Stimulated activated CD8-positive, alpha-beta memory T cell treated with anti-CD3 and anti-CD28 coated beads, Interleukin-15, amount 100 ng/mL, for 4 hours (primary cell): ENCODE measurements at places on chromosomes 2 and 18.
A peak's percentile ranks its signal among the peaks of the same experiment; 100 is the strongest.

DNA sequence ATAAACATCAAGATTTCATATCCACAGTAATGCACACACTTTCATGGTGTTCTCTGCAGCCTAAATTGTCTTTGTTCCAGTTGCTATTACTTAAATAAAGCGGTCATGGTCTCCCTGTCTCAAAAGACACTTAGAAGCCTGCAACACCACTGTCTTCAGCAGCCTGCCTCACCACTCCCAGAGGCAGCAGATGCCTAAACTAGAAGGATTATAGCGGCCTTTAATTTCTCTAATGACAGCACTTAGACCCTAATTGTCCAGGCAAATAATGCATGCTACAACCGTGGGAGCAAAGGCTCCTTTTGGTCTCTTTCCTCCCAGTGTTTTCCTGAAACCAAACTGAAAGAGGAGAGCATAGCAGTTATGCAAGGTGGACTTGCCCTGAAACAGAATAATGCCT lies 248.8 kb upstream of the SLC39A10 start:
- no peak for DNase-seq

- no peak for DNase-seq
Measured at GRCh38 chr2:151049746-151050145, 211.9 kb downstream of the RBM43 start.

- no peak for DNase-seq
Measured at GRCh38 chr2:59706729-59707128, 846.7 kb downstream of the BCL11A start.

DNA sequence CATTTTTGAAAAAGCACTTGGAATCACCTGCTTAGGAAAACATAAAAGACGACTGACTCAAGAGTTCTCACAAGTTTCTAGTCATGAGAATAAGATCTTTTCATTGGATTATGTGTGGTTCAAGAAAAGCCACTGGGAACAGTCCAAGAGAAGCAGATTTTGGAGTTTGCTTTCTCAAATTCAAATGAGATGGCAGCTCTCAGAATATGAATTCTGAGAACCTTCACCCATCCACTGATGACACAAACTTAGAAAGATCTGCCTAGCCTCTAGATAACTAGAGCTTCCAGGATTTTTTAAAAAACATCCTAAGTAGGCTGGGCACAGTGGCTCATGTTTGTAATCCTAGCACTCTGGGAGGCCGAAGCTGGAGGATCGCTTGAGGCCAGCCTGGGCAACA lies 26.8 kb downstream of the MEX3C start:
- DNase-seq: no peak

GRCh38 chr18:48975817-48976649 lies 25.3 kb upstream of the SMAD7 start:
- DNase-seq: peak; percentile 49

DNA sequence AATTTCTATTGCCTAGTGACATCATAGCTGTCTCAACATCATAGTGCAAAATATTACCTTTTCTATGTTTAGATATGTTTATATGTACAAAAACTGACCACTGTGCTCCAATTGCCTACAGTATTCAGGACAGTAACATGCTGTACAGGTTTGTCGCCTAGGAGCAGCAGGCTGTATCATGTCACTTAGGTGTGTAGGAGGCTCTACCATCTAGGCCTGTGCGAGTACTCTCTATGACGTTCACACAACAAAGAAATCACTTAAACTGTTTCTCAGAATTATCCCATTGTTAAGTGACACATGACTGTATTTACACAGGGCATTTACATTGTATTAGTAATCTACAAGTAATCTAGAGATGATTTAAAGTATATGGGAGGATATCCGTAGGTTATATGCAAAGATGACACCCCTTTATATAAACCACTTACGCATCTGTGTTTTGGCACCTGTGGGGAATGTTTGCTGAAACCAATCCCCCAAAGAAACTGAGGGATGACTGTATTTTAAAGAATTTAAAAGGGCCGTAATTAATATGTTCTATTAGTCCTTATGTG lies 24.7 kb downstream of the IL1R2 start:
- DNase-seq: no peak

- DNase-seq: peak; percentile 62
Measured at GRCh38 chr18:9914584-9915290, 921 bp downstream of the VAPA start.

DNA sequence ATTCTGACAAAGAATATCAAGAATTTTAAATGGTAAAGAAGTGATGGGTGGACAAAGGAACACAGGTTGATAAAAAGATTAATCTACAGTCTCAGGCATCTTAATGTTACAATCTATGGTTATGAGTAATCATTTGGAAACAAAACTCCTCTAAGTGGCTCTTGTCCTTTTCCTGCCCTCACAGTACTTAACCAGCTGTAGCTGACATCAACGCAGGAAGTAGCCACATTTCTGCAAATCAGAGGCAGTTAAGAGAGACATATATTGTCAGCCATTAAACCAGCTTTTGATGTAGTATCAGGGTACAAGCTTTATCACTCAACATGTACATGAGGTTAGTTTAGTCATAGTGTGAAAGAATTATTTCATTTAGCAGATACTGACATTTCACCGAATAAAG lies 244.6 kb downstream of the NR4A2 start:
- no peak for DNase-seq

DNA sequence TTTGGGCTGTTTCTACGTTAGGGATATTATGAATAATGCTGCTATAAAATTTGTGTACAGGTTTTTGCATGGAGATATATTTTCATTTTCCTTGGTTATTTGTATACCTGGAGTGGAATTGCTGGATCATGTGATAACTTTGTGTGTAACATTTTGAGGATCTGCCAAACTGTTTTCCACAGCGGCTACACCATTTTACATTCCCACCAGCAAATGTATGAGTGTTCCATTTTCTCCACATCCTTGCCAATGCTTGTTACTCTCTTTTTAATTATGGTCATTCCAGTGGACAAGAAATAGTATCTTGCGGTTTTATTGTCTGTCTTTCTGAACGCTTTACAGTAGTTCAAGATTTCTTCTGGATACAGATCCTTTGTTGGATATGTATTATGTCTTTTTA lies 13.6 kb downstream of the GORASP2 start:
- DNase-seq: no peak

GRCh38 chr2:136255648-136256461 lies 137.9 kb upstream of the CXCR4 start:
- no peak for DNase-seq

GRCh38 chr2:11891028-11891427 lies 144.6 kb downstream of the LPIN1 start:
- no peak for DNase-seq

DNA sequence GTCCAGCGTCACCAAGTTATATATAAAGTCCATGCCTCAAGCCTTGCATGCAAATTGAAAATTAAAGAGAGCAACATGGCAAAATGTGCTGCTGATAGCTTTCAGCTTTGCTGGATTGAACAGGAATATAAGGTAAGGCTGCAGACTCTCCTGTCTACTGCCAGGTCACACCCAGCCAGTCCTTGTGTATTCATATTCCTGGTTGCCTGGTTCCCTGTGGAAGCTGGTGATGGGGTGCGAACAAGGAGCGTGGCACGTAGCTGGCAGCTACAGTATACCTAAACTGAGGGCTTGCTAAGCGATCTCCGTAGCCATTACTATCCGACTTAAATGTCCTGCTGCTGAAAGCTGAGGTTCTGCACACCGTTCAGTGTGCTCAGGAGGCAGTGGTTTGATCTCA lies 50.1 kb upstream of the NOSTRIN start:
- DNase-seq: no peak

DNA sequence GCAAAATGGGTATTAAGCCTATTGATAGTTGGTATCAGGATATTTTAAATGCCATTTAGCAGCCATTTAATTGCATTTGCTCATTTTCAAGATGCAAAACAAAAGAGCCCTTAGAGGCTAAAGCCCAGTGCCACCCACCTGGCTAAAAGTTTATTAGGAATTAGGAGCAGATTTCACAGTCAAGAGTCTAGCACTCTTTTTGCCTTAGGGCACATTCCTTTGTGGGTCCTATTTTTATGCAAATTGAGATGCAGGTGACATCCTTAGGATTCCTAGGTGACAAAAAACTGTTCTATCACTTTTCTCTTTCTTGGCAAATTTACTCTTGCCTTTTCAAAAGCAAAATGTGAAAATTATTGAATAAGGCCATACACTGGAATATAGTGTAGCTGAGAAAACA lies 42.0 kb downstream of the CTNNA2 start:
- DNase-seq: no peak

DNA sequence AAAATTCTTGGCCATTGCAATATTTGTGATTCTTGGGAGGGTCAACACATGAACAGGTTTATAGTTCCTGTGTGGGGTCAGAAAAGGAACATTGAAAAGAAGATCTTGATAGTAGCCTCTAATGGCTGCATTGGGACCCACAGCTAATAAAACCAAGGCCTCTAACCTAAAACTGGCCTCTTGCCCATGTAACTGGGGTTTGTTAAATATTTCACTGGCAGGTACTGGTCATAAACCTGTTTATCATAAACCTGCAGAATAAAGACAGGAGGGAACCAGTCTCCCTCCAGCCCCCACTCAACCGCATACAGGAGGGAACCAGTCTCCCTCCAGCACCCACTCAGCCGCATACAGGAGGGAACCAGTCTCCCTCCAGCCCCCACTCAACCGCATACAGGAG lies 125.3 kb downstream of the PXDN start:
- DNase-seq: no peak

GRCh38 chr18:80147037-80147417 lies 38.0 kb downstream of the ADNP2 start:
- no peak for DNase-seq

- DNase-seq: no peak
Measured at GRCh38 chr2:151775057-151775740, 40.9 kb upstream of the NEB start.

DNA sequence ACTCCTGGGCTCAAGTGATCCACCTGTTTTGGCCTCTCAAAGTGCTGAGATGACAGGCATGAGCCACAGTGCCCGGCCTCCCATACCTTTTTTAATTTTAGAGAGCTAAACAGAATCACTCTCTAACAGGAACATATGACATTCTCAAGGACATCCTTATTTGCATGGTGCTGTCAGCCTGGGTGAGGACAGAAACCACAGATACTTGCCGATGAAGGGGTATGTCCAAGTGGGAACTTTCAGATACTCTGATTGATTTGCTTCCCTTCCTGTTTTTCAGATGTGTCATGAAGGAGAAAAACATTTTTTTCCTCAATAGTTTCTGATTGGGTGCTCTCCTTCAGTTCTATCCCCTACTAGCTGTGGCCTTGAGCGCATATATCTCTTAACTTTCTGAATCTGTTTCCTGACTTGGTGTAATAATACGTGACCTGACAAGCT lies 49.6 kb downstream of the MYO3B start:
- DNase-seq: no peak

GRCh38 chr2:9097239-9097638 lies 93.8 kb upstream of the MBOAT2 start:
- DNase-seq: no peak

DNA sequence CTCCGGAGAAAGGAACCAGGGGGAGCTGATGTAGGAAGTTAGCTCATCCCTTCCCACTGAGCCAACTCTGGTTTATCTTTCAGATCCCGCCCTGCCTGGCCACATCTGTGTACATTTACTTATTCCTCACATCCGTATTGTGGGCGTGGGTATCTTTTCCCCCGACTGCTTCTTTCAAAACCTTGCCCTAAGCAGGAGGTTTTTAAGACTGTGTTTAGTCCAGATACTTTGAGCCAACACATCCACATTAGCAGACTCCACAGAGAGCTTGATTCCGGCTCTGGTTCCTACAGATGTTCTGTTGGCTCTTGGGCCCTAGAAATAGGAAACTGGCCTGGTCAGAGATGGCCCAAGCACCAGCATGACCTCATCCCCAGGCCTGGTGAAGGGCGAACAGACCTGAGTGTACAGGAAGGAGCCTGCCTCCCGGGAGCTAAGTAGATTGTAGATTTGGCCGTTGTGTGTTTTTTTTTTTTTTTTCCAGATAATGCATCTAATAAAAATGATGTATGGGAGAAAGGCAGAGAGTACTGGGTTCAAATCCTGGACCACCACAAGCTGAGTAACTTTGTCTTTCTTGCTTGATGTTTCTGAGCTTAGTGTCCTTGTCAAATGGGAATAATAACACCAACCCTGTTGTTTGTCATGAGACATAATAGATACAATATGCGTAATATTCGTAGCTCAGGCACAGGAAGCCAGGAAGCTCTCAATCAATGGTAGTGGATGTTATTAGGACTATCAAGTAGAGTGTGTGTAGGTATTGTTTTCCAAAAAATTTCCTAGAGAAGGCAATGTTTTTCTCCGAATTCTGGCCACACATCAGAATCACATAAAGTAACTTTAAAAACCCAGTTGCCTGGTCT lies 92.3 kb downstream of the PRKCE start:
- no peak for DNase-seq

GRCh38 chr2:69918401-69918800 lies 3.5 kb downstream of the MXD1 start:
- DNase-seq: no peak

DNA sequence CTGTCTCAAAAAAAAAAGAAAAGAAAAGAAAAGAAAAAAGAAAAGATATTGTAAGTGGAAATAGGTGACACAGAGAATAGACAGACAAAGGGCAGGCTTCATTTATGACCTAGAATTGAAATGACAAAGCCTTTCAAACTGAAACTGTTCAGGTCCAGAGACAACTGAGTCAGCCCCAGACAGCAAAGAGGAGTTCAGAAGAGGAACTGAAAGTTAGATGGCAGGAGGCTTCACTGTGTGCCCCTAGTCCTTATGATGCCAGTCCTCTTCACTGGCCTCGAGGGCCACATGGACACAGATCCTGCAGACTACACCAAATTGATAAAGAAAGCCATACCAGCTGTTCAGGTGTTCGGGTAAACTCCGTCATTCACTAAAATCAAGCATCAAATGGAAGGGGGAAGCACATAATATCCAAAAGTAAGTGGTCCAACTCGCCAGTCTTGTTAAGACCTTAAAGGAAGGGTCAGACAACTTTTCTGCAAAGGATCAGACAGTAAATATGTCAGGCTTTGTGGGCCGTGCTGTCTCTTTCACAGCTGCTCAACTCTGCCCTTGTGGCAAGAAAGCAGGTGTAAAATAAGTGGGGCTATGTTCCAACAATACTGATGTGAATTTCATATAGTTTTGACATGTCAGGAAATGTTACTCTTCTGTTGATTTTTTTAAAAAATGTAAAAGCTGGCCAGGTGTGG lies 231.9 kb upstream of the MGAT5 start:
- DNase-seq: no peak

- no peak for DNase-seq
Measured at GRCh38 chr2:55807900-55808299, 114.3 kb upstream of the PNPT1 start.

- DNase-seq: no peak
Measured at GRCh38 chr2:236124182-236124893, 43.8 kb downstream of the GBX2 start.

GRCh38 chr2:221074238-221074637 lies 497.9 kb downstream of the EPHA4 start:
- DNase-seq: no peak
